ENCODE measurements at places on chromosomes 7 and 10.

DNA sequence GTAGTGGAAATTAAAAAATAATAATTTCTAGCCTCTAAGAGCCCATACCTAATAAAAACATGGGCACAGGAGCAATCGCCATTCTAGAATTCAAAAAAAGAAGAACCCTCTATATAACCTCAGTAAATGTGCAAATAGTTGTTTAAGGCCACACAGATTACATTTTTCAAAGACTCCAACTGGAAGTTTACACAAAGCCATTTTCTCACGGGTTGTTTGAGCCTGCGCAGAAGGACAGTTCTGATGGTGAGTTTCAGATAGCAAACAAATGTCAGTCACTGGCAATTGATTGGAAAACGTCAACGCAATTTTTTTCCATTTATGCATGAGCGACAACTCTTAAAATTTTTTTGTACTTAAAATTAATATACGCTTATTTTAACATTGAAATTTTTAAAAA, 23.0 kb upstream of the ELMO1 start:
- DNase-seq: no peak

DNA sequence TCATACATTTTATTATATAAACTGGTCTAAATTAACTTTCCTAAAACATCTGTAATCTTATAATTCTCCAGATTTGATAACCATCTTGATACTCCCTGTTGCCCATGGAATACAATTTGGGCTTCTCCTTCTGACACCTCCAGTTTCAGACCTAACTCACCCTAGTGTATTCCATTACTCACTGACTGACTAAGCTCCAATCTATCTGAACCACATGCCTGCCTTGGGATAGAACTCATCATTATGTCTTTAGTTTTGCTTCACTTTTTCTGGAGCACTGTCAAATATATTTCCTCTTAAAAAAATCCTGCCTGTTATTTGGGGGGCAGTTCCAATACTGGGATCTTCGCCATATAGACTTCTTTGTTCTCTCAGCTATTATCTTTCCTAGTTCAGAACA, 4.9 kb upstream of the FOXP2 start:
- DNase-seq: no peak

DNA sequence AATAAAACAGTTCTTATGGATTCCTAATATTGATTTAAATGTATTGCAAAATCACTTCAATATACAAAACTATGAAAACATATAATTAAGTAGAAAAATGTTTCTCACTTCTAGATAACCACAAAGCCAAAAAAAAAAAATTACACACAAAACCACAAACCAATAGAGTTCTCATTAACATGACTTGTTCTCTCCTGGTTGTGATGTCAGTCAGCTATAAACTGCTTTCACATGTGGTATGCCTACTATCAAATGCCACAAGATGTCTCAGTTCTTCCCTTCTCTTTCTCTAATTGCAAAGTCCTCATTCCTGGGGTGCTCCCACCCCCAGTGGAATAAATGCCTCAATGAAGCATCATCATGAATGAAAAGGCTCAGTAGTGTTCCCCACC, 16.6 kb downstream of the GNAI1 start:
- no peak for DNase-seq

DNA sequence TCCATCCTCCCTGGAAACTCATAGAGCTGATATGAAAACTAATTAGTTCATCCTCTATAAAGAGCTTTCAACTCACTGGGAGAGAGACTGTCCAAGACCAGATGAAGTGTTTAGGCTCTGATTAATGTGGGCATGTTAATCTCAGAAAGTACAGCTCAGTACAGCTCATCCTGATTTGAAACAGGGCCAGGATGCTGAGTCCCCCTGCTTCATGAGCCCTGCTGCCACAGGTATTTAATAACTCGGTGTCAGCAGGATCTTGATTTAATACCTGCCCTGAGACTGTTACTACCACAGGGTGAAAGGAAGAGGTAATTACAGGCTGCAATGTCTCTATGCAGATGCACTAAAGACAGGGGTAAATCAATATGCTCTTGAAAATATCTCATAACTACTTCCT, 10.8 kb downstream of the LMOD2 start:
- no peak for DNase-seq
